Activated CD8-positive, alpha-beta memory T cell treated with anti-CD3 and anti-CD28 coated beads for 1 hour (primary cell): ENCODE measurements at places on chromosomes 6 and 20.

DNA sequence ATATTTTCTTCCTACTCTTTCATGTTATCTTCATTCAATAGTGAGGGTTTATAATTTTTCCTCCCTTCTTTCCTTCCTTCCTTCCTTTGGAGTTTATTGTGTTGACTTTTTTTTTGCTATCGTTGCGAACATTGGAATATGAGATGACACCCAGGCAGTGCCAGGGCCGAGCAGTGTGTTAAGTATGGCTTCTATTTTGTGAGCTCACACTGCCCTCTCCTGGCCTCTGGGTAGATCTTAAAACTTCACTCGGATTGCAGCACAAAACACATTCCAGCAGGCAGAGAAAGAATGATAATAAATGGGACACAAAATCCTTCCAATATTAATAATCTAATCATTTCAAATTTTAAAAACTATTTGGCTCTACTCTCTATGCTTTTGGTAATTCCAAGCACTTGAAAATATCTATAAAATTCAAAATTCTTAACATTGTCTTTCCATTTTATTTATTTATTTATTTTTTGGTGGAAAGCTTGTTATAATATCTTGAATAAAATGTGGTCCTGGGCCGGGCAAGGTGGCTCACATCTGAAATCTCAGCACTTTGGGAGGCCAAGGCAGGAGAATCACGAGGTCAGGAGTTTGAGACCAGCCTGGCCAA is 147.4 kb upstream of the OLIG3 start:
- peak; percentile 39 for DNase-seq

DNA sequence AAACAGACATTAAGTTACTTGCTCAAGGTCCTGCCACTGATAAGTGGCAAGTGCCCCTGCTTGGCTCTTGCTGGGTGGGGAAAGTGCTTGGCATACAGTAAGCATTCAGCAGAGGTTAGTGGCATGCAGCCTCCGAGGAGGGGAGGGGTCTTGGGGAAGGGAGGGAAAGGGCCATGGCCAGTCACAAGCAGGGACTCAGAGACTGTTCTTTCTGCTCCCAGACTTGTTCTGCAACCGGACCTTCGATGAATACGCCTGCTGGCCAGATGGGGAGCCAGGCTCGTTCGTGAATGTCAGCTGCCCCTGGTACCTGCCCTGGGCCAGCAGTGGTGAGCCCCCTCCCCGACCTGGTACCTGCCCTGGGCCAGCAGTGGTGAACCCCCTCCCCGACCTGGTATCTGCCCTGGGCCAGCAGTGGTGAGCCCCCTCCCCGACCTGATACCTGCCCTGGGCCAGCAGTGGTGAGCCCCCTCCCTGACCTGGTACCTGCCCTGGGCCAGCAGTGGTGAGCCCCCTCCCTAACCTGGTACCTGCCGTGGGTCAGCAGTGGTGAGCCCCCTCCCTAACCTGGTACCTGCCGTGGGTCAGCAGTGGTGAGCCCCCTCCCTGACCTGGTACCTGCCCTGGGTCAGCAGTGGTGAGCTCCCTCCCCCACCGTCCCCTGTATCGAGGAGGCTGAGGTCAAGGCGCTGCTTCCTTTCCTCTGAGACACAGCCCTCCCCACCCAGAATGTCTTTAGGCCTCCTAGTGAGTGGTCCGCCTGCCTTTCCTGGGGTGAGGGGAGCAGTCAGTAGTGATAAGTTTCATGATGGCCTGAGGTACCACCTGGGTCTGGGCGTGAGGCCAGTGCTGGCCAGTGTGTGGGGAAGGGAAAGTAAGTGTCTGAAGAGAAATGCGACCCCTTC is 8.9 kb downstream of the GLP1R start:
- DNase-seq, result no peak

DNA sequence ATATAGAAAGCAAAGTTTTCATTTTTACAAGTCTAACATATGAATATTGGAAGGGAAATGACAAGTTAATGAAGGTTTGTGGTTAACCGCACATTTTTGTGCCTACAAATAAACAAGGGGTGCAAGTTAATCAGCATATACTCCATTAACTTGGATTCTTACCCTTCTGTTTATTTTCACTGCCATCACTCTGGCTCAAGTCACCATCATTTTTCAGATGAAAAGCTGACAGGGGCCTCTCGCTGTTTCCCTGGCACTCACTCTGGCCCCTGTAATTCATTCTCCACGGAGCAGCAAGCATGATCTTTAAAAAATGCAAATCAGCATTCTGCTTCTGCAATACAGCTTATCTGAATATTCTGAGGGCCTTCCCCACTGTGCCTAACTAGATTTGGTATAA is 29.8 kb downstream of the APCDD1L start:
- DNase-seq, result no peak

GRCh38 chr20:48727226-48727625 is 100.6 kb downstream of the PREX1 start:
- DNase-seq, result no peak

GRCh38 chr6:94570581-94570980 is 1006.8 kb upstream of the MANEA start:
- no peak for DNase-seq

DNA sequence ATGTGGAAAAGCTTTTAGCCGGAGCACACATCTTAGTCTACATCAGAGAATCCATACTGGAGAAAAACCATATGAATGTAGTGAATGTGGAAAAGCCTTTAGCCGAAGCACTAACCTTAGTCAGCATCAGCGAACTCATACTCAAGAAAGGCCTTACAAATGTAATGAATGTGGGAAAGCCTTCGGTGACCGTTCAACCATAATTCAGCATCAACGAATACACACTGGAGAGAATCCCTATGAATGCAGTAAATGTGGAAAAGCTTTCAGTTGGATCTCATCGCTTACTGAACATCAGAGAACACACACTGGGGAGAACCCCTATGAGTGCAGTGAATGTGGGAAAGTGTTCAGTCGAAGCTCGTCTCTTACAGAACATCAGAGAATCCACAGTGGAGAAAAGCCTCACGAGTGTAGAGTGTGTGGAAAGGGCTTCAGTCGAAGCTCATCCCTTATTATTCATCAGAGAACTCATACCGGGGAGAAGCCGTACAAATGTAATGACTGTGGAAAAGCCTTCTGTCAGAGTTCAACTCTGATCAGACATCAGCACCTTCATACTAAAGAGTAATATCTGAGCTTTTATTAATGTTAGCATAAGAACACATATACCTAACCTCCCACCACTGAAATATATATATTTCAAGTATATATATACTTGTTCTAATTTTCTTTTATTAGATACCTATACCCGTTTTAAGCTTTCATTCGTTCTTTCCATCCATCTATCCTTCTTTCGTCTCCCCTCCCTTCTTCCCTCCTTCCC is 12.5 kb downstream of the ZNF391 start:
- DNase-seq, result no peak

DNA sequence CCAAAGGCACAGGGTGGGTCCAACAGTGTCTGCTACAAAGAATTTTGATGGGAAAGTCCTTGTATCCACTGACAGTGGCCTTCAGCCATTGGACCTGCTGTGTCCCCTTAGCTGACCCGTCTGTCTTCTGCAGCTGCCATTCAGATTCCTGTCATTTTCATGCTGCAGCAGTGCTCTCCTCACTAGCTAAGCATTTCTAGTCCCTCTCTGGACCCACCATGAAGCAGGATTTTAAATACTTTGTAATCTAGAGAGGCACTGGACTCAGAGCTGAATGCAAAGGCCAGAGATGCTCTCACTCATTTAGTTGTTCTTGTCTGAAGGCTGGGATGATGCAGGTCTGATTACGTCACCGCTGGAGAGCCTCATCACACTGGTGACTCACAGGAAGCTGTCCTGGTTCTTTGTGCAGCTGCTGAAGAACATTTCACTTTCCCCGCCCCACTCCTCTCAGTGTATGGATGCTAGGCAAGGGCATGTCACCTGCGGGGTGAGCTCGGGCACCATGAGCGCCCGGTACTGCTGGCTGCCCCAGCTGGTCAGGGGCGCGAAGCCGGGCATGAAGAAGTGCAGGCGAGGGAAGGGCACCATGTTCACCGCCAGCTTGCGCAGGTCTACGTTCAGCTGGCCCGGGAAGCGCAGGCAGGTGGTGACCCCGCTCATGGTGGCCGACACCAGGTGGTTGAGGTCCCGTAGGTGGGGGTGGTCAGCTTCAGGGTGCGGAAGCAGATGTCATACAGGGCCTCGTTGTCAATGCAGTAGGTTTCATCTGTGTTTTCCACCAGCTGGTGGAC is 19.4 kb upstream of the TUBB2A start:
- no peak for DNase-seq

- DNase-seq, result no peak
These were observed 158.1 kb downstream of the DTNBP1 start for GRCh38 chr6:15504581-15505350.

- no peak for DNase-seq
These were observed 192.0 kb upstream of the IMPG1 start for GRCh38 chr6:76264468-76264867.

- no peak for DNase-seq
These were observed 113.3 kb upstream of the FRMD1 start for GRCh38 chr6:168192195-168192900.

GRCh38 chr6:131946404-131946991 is 4.7 kb downstream of the CCN2 start:
- no peak for DNase-seq

DNA sequence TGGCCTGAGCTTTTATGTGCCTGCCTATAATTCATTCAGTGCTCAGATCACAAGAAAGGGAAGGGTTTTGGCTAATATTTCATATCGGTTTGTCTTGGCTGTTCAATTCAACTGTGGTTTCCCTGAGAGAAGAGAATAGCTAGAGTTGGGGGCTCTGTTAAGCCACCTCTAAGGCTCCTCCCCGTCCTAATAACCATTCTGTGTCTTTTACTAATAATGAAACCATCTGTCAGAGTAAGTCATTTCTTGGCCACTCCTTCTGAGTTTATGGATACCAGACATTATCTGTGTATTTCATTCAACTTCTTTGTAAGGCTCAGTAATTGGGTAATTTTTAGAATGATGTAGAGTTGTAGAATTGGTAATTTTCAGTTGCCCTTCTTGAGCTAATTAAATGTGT is 5.2 kb downstream of the STX11 start:
- no peak for DNase-seq

- DNase-seq, result no peak
These were observed 4.6 kb downstream of the MICB start for GRCh38 chr6:31502586-31502985.

DNA sequence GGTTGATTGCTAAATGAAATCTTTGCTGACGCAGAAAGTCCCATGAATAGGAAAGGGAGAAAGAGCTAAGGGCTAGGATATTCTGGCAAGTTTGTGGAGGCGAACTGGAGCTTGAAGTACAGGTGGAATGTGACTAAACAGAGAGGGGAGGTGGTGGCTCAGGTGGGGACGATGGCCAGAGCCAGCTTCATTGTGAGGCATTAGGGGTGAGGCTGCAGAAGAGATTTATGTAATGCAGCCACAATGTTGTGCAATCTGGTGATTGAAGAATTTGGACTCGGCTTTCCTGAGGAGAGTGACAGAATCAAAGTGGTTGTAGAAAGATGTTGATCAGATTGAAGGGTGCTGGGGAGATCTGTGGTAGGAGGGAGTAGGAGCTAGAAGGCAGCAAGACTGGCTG is 42.9 kb upstream of the SPACA1 start:
- DNase-seq, result no peak
